ENCODE measurements at places on chromosomes 16 and 17.

GRCh38 chr17:35537601-35538141, at the start of gene SLFN12L:
Gene SLFN12L (minus strand): TSS chr17:35537678. CDS start chr17:35522364, 15,314 bp downstream.
- DNase-seq, result no peak

GRCh38 chr17:34713687-34714086, 134.3 kb downstream of the TMEM132E start:
- no peak for DNase-seq

GRCh38 chr17:44381810-44382305, 7.6 kb downstream of the ITGA2B start:
- DNase-seq, result no peak

DNA sequence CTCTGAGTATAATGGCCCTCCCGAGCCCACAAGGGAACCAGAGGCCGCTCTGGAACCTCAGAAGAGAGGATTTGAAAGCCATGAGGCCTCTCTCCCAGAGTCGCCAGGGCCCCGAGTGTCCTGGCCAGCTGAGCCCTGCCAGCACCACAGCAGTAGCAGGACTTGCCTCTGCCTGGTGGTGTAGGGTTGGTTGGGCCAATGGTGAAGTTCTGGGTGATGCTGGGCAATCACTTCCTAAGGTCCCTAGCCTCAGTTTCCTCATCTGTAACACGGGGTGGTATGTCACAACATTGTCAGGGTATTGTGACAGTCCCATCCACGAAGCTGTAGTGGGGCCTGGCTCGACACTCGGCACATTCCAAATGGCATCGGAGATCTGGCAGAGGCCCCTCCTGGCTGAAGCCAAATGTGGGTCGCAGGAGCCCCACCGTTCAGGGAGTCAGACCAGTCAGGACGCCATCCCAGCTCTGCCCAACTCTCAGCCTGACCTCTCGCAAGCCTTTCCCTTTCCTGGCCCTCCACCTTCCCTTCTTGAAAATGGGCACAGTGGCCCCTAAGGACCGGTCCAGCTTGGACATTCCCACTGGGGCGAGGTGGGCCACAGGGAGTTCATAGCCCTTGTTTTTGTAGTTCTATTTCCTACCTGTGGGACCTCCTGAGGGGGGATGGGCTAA, 1.7 kb downstream of the NATD1 start:
- no peak for DNase-seq

DNA sequence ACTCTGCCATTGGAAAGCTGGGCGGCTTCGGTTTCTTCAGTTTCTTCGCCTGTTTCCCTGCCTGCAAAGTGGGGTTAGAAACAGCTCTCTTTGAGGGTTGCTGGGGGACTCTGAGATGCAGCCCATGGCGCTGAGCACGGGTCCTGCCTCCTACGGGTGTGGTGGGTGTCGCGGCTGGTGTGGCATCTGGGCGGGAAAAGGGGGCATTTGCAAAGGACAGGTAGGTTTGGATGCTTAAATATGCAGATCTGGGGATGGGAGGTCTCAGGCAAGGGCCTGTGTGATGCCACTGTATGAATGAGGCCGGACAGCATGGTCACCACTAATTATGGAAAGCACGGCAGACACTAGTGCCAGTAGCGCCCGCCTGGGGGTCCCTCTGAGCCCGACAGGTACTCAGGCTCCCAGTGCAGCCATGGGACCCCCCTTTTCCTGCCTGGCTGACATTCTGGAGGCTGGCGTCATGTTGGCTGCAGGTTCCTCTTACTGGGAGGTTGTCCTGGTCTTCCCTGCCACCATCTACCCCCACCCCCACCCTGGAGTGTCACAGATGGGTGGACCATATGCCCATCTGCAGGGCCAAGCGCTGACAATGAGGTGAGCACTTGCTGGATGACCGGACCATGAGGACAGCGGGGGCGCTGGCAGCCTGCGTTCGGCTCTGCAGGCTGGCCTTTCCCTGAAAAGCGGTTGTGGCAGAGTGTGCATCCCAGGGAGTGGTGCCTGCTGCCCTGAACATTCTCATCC, 237.7 kb downstream of the SEC14L1 start:
- DNase-seq, result no peak

DNA sequence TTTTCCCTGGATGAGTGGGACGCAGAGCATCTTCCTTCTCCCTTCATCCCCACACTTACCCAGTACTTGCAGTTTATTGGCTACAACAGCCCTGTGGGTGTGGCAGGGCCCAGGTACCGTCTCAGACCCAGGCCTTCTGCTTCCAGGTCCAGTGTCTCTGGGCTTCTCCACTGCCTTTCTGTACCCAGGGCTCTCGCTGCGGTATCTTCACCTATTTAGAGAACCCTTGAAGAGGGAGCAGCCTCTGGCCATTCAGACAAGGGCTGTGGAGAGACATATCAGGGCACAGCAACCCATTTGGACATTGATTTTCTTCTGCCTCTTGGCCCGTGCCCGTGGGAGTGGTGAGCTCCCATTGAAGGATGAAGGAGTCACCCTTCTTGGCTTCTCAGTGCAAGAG, 17.3 kb downstream of the TBX4 start:
- DNase-seq, result no peak

GRCh38 chr16:70754851-70755600, 45.9 kb downstream of the VAC14 start:
- no peak for DNase-seq

- DNase-seq, result no peak
These were observed 121.0 kb upstream of the TOB1 start for GRCh38 chr17:50986989-50987660.

DNA sequence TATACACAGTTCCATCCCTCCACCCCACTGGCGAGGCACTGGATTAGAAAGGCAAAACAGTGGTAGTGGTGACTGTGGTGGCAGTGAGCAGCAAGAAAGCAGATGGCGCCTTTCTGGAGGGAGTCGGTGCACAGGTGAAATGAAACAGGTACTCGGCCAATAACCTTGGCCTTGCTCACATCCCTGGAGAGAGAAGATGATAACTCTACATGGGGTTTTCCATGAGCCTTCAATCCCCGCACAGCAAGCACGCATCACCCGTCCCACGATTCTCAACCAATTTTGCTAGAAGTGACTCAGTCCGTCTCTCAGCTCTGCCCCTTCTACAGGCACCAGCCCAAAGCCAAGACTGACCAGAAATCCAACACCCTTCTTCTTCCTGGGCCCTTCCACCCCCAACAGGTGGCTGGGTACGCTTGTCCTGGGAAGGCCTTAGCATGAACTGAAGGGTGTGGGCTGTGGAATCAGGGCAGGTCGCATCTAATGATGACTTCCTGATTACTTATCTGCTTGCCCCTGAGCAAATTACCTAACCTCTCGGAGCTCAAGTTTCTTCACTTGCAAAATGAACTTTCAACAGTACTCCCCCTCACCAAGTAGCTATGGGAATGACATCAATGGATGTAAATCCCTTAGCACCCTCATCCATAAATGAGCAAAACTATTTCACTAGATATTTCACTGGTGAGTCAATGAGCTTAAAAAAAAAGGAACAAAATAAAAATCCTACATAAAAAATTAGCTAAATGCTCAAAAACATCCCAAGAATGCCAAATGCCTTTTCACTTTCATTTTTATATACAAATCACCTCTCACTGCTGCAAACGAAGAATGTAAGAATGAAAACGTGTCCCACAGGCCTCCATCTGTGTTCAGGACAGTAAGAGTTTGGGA, 18.0 kb downstream of the XPO6 start:
- DNase-seq, result peak; percentile 54

- no peak for DNase-seq
These were observed 6.2 kb downstream of the CORO6 start for GRCh38 chr17:29616300-29617048.

DNA sequence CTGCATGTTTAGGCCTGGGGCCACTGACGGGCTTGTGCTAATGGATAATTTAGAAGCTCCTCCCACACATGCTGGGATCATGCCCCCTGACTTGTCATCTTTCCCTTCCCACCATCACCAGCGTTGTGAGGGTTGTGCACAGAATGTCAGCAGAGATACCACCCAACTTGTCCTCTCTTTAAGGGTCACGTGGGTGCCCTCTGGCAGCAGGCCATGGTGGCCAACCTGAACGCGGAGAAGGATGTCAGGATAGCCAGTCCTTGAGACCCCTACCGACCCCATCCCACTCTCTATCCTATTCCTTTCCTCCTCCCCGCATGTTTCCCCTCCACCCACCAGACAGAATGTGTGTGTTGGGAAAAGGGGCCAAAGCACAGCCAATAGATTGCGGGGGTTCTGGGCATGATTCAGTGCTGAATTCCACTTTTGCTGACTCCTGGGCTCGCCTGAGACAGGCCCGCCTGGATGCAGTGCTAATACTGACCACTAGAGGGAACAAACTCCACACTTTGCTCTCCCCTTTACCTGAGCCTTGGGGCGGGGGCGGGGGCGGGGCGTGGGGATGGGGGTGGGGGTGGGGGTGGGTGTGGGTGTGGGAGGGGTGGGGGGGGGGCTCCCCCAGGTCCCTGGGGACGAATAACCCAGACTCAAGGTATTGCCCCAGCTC, at the start of gene GH2:
Gene GH2 (minus strand): TSS at position 10 of the 667 bp plus-strand sequence. CDS start 143 bp downstream, outside the sequence.
- DNase-seq, result peak; percentile 46

DNA sequence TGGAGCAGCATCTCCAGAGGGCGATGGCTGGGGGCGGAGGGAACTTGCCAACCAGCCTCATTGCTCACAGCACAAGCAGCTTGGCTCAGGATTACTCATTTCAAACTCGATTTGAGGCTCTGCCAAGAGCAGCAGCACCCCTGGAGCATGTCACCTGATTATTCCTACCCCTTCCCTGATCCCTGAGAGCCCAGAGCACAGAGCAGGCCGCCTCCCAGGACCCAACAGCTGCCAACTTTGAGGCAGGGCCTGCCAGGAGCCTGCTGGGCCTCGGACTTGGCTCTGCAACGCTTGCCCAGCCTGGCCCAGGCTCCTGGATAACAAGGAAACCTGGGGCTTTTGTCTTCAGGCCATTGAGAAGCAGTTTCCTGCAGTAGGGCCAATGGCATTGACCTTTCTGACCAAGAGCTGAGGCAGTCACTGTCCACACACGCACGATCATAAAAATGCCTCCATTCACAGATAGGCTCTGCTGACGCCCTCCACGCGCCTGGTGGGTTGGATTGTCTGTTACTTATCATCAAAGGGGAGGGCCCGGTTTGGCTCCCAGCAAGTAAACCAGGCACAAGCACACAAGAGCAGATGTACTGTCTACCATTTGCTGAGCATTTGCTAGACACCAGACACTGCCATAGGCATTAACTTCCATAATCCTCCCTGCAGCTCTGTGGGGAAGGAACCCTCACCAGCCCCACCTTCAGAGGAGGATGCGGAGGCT, 406.6 kb upstream of the EEF2KMT start:
- no peak for DNase-seq

- no peak for DNase-seq
These were observed 5.1 kb upstream of the CPSF4L start for GRCh38 chr17:73266796-73267195.

GRCh38 chr16:83946781-83947566, 6.1 kb upstream of the OSGIN1 start:
- DNase-seq, result no peak

DNA sequence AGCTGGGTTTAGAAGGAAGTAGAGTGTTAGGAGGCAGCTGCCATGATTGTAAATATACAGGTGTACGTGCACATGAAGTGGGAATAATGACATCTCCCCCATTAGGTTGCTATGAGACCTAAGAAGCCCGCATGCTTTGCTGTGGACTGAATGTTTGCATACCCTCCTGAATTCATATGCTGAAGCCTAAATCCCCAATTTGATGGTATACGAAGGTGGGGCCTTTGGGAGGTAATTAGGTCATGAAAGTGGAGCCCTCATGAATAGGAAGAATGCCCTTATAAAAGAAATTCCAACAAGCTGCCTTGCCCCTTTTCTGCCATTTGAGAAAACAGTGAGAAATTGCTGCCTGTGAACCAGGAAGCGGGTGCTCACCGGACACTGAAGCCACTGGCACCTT, 44.0 kb downstream of the CCDC182 start:
- DNase-seq, result no peak

DNA sequence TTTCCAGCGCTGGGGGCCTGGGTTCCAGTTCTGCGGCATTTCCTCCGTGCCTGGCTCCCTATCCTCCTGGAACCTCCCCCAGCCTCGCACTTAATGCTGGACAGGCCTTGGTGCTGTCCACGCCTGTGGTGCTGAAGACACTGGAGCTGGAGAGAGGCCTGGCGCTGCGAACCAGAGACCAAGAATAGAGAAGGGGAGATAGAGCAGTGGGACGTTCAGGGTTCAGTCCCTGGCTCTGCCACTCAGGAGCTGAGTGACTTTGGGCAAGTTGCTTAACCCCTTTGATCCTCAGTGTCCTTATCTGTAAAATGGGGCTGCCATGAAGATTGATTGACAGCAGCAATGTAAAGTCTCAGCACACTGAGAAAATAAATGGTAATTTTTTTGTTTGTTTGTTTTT, 11.9 kb downstream of the SBK1 start:
- no peak for DNase-seq

DNA sequence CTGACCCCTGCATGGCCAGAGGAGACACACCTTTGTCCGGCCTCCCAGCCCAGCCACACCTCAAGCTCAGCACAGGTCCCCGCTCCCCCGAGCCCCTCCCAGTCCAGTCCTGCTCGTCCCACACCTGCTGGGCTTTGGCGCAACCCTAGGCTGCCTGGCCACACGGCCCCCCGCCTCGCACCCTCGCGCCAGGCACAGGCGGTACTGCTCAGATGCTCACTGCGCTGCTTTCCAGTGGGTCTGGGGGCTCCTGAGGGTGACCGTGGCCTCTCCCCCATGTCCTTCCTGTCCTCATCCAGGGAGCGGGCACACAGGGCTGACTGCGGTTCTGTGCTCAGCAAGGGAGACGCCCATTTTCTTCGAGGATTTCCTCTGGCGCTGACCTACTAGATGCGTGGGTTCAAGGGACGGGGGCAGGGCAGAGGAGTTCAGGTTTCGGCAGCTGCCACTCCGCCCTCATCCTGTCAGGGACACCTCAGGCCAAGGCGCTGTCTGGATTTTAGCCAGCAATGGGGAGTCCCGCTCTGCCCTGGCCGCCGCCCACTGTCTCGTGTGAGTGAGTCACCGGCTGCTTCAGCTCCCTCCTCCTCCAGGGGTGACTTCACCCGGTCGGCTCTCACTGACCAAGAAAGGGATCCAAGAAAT, 118.0 kb upstream of the ZNF469 start:
- DNase-seq, result peak; percentile 35

DNA sequence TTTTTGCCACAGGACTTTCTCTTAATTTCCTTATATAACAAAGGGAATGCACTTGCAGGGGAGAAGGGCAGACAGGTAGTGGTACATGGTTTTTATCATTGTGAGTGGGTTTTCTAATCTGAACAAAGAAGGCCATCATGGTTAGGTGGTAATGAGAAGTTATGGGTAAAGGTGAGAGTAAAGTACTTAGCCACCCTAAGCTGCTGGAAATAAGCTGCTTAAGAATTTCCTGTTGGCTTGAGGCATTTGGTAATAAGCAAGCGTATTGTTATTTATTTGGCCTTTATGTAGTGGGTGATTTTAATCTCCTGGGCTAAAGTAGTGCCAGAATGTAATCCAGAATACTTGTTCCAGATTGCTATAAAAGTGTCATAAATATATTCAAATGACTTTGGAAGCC, 27.1 kb downstream of the TAC4 start:
- no peak for DNase-seq

- no peak for DNase-seq
These were observed 662.5 kb downstream of the CDH11 start for GRCh38 chr16:64459402-64459801.

DNA sequence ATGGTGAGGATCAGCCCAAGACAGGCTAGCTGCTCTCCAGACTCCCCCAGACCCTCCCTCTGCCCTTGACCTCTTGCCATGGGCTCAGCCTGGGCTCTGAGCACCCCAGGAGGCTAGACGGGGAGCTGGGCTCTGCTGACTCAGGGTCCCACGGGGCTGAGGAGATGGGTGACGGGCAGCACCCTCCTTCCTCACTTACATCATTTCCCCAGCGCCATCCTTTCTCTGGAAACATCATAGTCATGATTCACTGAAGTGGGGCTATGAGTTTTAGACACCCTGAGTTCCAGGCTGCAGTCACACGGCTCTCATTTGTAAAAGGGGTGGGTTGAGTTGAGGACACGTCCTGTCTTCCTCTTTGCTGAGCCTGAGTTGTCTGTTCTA, 3.0 kb upstream of the ITGAX start:
- DNase-seq, result no peak

Measured in CD8-positive, alpha-beta memory T cell (primary cell).